ENCODE measurements at places on chromosomes 3 and 15.
A peak's percentile ranks its signal among the peaks of the same experiment; 100 is the strongest.

- DNase-seq: no peak
Observed at GRCh38 chr3:46349484-46350261, 4.2 kb upstream of the CCR2 start.

DNA sequence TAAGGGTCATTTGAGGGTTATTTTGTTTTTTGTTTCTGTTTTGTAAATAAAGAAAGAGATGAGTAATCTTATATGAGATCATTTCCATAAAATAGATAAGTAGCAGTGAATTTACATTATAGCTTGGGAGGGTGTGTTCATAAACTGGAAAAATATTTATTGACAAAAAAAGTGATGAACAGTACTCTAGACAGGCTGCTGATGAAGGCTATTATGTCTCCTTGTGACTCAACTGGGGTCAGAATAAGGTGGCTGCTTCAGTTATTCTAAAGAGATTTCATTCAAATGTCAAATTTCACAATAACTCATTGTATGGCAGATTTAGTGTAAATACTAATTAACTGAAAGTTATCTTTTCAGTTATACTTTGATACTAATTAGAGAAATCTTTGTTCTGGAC is 251.1 kb upstream of the CMC1 start:
- no peak for DNase-seq

DNA sequence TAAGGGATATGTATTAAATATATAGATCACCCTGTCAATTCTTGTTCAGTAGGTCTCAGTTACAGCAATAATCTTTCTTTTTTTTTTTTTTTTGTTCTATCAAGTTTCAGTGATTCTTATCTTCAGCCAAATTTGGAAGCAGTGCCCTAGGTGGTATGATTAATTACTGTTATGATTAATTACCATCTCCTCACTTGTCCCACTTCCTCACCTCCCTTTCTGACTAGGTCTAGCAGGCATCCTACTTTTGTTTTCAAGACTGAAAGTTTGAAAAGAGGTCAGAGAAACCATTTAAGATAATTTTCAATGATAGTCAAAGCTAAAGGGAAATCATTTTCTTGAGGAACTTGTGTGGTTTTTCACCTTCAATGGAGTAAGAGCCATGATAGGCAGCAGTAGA is 144.0 kb upstream of the CNTN4 start:
- no peak for DNase-seq

DNA sequence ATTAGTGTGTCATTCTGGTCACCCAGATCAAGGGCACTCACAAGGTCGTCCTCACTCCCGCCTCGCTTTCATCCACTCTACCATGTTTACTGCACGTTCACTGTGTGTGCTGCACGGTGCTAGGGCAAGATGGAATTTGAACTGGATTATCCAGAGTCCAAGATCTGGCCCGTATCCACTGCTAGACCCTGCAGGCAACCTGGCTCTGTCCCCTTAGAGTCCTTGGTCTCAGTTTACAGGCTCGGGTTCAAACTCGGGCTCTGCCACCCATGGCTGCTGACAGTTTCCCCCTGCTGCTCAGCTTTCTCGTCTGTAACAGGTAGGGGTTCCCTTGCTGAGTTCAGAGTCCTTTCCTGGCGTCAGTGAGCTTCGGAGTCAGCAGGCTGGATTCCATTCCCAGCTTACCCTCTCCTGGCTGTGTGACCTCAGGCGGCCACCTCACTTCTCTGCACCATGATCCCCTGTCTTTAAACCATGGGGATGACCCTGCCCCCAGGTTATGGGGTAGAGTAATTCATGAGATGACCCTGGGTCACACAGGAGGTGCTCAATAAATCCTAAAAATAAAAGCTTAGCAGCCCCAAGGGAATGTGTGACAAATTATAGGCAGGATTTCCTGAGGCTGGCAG is 79.6 kb upstream of the SLC6A6 start:
- DNase-seq: no peak

DNA sequence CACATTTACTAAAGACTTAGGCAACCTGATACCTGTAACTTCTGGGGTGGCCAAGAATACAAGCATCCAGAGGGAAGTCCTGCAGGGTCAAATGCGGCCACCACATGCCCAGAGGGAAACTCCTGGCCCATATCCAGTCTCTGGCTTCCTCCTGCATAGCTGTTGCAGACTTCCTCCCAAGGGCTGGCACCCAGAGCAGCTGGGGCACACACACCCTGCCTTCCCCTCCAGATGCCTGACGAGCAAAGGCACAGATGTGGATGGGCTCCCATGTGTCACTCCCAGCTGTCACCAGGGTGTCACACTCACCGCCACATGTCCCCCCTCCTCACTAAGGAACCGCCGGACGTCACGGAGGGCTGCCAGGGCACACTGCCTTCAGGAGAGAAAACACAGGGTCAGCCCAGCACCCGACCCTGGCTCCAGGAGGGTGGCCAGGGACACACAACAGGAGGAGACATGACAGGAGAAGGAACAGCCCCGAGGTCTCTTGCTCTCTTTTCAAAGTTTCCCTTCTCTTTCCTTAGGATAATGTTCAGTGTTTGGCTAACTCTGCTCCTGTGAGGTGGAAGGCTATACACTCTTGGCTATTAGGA is 13.2 kb downstream of the PFKFB4 start:
- no peak for DNase-seq

GRCh38 chr15:73386886-73387506 is 18.2 kb upstream of the HCN4 start:
- peak; percentile 79 for DNase-seq

- DNase-seq: no peak
Observed at GRCh38 chr3:28386049-28386448, 37.4 kb upstream of the AZI2 start.

GRCh38 chr3:54850484-54851018 is 77.3 kb downstream of the LRTM1 start:
- DNase-seq: no peak

GRCh38 chr15:65334586-65335231 is 30.2 kb downstream of the RNU5B-1 start:
- DNase-seq: peak; percentile 84

GRCh38 chr3:194233150-194233549 is 97.2 kb downstream of the HES1 start:
- DNase-seq: no peak

- no peak for DNase-seq
Observed at GRCh38 chr3:29286478-29287240, 5.8 kb downstream of the RBMS3 start.

DNA sequence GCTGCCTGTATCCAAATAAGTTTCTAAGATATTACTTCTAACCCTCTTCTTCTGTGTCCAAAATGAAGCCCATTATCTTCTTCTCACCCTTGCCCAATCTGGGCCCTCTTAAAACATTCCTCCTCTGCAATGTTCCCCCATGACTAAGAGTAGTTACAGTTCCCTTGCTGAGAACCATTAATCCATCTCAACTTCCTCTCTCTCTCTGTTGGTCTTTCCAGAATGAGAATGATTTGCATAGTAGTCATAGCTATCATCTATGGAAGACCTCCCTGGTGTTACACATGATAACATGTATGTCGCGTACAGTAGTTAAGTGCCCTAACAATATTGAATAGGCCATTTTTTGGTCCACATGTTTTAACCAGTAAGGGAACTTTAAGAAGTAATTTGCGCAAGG is 177.9 kb downstream of the ANXA2 start:
- no peak for DNase-seq

DNA sequence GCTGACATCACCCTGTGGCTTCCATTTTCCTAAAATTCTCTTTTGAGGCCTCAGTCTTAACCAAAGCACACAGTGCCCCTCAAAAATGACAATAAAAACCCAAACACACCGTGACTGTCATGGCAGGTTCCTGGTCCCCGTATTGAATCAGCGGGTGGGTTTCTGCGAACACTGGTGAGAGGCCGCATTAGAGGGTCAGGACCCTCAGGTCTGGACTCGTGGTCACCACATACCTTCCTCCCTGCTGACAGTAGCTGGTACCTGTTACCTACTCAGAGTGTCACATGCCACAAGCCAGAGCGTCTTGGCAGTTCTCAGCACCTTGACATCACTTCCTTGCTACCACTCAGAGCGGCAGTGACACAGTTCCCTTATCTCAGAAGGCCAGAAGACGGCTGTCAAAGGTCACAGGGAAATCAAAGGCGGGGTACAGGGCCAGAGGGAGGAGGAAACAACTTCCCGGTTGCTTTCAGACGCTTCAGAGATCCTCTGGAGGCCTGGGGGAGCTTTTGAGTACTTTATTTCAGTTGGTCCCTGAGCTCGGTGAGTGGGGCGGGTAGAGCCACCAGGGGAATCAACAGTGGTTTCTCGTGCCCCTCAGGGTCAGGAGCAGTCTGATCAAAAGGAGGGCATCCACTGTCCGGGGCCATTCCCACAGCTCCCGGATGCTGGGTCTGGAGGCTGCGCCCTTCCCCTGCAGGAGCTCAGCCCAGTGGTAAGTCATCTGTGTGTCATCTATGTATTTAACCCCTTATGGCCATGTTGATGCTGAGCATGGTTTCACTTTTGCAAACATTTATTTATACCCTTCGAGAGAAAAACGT is at the start of the genes CCR5AS and CCRL2:
Gene CCR5AS, minus strand, starts transcription at position 279 of the 824 bp plus-strand sequence.
Gene CCRL2, plus strand, starts transcription at position 472 of the 824 bp plus-strand sequence. CDS start 821 bp downstream, outside the sequence.
- no peak for DNase-seq

GRCh38 chr3:185330644-185331043 is 32.3 kb upstream of the MAP3K13 start:
- DNase-seq: no peak

DNA sequence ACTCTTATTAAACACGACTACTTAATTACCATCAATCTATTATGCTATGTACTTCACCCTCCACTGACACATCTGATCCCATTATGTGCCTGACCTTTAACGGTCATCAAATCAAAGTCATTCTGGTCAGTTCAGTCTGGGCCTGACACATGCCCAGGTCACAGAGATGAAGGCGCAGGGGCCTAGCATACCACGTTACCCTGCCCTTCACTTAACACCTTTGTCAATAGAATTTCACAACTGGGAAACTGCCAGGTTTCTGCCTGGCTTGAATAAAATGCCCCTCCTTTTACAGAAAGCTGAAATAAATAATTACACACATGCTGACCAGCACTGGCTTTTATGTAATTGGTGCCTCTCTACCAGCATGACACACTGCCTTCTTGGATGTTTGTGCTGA is 39.5 kb downstream of the MECOM start:
- no peak for DNase-seq

DNA sequence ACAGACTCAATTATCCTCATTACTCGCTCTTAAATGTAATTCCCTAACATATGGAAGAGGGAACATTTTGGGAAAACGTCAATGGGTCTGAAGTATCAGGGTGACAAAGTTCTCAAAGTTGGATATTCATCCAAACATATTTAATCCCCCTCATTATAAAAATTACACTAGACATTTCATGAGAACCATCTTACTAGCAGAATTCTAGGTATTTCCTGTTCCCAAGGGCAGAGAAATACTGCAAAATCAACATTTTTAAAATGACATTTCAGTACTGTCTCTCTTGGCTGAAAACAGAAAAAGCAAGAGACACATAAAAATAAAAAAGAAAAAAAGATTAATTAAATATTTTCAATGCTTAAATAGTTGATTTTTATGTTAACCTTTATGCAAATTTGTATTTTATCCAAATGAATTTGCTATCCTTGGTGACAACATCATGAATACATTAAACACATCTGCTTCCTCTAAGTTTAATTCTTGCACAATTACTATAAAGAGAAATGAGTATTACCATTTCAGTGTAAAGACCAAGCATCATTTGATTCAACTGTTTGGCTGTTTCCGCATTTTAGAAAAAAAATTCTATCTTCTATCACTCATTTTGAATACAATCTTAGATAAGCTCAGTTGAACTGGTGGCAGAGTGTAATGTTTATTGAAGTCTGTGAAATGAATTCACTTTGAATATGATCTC is 114.8 kb upstream of the COL8A1 start:
- no peak for DNase-seq

DNA sequence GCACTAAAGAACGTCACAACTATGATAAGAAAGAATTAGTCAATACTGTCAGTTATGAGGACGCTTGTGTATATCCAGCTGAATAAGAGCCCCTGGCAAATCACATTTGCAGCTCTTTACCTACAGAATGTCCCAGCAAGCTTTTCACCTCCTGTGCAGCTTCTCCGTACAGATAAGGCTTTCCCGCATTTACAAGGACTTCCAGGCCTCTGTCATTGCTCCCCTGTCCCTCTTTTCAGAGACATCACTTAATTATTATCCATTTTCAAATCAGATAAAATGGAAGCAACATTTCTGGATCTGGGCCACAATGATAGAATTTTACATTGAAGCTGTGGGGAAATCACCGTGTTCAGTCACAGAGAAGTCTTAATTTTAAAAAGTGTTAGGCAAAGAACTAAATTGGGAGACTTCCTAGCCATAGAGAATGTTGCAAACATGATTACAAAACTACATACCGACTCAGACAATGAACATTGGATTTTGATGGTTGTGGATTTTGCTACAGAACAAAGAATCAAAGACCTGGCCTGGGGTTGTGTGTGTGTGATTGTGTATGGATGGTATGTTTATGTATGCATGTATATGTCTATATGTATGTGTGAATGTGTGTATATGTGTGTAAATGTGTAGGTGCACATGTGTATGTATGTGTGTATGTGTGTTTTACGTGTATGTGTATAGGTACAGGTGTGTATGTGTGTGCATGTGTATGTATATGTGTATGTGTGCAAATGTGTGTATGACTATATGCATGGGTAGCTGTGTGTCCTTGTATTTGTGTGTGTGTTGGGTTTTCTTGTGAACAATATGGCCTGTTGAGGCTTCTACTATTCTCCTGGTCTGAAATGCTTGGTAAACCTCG is 41.5 kb downstream of the MGLL start:
- no peak for DNase-seq

GRCh38 chr3:158631981-158632380 is 12.3 kb upstream of the GFM1 start:
- DNase-seq: no peak

DNA sequence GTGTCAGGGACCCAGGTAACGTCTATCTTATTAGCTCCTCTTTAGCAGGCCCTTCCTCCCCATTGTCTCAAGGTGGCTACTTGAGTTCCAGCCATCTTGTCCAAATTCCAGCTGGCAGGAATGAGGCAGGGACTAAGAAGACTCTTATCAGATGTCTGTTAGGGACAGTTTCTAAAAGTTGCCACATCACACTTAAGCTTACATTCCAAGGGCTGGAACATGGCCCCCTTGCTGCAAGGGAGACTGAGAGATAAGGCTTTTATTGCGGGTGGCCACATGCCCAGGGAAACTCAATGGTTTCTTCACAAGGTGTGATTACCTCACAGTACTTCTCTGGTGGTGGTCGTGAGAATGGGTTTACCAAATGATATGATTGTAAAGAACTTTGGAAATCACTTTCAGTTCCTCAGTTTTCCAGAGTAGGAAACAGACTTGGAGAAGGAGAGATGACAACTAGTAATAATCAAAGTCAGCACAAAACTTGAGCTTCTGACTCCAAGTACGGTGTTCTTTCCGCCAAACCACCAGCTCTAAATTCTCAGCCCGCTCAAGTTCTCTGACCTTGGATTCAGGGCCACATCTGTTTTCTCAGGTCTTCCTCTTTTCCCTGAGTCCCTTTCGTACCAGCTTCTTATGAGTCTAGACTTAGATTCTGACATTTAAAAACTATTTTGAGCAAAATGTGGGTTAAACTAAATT is 14.2 kb downstream of the PDIA5 start:
- DNase-seq: no peak

- DNase-seq: no peak
Observed at GRCh38 chr15:85383470-85384148, 3.2 kb downstream of the AKAP13 start.

Measured in H7 (cell line).